ENCODE measurements at places on chromosomes 5 and 9.
A peak's percentile ranks its signal among the peaks of the same experiment; 100 is the strongest.

DNA sequence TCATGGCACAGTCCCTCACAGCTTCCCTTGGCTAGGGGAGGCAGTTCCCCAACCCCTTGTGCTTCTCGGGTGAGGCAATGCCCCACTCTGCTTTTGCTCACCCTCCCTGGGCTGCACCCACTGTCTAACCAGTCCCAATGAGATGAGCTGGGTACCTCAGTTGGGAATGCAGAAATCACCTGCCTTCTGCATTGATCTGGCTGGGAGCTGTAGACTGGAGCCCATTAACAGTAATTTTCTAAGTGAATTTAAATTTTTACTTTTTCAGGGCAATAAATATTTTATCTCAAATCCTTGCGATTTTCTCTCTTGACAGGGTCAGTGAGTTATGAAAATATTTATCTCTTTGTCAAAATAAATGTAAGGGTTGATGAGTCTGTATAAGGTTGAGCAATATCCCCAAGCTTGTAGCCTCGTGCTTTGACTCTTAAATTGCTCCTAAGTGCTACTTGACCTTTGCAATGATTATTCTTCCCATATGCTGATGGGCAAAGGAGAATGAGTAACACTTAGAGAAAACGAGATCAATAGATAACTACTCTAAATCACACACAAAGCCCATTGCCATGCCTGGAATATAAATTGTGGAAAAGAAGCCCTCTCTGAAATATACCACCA is 82.1 kb upstream of the MOCS2 start:
- no peak for DNase-seq

DNA sequence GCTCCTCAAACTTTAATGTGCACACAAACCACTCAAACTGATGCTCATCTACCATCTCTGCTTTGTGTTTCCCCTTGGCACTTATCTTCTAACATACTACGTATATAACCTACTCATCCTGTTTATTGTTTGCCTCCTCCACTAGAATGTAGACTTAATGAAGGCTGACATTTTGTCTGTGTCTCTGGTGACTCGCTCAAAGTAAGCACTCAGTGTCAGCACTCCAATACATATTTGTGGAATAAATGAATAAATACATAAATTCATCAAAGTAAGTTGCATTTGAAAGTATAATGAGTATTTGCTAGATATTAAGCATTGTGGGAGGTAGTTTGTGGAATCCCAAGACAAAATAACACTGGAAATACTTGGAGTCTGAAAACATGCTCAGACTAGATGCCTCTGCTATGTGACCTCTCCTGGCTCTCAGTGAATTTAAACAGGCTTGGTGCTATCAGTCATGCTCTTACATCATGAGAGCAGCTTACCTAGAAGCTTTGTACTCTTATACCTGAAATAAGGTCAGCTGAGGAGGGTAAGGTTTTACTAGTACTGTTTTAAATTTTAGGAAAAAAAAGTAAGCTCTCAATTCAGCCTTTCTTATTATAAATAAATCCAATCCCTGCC is 37.0 kb upstream of the RANBP6 start:
- DNase-seq = no peak

GRCh38 chr9:2465921-2466460 is 155.6 kb upstream of the VLDLR start:
- no peak for DNase-seq

DNA sequence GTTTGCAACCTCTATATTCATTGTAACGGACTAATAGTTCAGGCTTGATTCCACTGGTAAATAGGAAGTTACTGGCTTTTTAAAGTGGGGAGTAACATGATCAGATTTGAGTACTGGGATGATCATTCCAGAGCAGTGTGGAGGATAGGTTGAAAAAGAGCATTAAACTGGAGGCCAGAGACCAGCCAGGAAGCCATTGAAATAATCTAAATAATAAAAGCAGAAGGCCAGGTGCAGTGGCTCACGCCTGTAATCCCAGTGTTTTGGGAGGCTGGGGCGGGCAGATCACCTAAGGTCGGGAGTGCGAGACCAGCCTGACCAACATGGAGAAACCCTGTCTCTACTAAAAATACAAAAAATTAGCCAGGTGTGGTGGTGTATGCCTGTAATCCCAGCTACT is 56.0 kb upstream of the MSX2 start:
- no peak for DNase-seq

- DNase-seq = no peak
Observed at GRCh38 chr9:2473681-2474080, 147.9 kb upstream of the VLDLR start.

DNA sequence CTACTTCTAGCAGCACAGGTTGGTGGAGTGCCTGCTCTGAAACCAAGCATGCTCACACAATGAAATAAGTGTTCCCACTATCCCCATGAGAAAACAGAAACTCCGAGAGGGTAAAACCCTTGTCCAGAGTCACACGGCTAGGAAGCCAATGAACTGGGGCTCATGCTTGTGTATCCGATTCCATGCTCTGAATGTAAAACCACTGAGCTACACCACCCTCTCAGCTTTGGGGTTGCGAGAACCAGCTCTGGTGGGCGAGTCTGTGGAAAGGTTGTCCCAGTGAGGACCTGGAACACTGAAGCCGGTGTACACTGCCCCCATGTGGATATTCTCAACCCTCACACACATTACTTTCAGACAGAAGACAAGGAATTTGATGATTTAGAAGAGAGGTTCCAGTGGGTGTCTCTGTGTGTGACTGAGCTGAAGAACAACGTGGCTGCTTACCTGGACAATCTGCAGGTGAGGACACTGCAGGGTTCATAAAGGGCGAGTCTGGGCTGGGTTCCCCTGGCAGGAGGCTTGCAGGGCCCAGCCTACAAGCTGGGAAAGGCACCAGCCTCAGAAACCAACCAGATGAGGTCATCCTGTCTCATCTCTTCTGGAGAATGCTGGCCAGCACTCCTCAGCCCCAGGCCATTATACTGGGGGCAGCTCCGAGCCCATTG is 37.4 kb downstream of the ARHGEF37 start:
- peak; percentile 84 for DNase-seq

DNA sequence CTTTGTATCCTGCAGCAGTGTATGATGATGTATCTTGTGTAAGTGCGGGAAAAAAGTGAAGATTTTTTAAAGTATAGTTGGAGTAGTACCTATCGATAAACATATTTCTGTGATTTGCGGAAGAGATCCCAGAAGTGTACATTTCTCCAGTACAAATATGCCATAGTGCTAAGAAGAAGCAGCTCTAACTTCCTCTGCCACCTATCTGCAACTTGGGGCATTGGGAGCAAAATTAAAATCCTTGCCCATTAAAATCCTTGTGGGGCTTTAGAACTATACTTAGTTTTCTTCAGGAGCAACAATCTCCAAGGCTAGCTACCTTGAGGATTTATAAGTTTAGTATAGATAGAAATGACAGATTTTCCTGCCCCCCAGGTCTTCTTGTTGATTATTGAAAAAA is 123.7 kb downstream of the VCAN start:
- no peak for DNase-seq

DNA sequence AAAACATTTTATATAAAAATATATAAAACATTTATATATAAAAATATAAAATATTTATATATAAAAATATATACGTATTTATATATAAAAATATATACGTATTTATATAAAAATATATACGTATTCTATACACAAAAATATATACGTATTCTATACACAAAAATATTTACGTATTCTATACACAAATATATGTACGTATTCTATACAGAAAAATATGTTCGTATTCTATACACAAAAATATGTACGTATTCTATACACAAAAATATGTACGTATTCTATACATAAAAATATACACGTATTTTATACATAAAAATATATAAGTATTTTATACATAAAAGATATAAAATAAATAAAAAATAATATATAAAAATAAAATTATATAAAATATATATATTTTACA is 323.6 kb downstream of the HCN1 start:
- no peak for DNase-seq

DNA sequence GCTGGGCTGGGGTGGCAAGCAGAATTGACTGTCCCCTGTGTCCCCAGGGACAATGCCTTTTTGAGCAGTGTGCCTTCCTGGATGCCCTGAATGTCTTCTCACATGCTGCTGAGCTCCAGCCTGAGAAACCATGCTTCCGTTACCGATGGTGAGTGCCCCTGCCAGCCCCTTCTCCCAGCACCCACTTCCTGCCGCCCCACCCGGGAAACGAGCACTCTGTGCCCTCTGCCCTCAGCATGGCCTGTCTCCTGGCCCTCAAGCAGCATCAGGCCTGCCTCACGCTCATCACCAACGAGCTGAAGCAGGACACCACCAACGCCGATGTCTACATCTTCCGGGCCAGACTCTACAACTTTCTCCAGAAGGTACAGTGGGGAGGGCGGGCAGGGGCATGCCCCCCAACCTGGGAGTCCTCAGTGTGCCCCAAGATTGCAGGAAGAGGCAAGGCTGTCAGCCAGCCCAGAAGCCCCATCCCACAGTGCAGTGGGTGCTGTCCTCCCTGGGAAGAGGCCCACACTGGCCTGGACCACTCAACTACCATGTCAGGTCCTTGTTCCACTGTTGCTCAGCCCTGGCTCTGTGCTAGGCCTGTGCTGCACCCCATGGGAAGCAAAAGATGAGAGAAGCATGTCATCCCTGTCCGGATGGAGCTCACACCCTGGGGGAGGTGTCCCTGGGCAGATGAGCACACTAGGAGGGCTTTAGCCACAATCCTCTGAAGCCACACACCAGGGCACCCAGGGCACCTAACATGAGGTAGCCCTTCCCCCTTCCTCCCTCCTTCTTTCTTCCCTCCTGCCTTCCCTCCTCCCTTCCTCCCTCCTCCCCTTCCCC is 4.4 kb downstream of the TTC16 start:
- DNase-seq = no peak

DNA sequence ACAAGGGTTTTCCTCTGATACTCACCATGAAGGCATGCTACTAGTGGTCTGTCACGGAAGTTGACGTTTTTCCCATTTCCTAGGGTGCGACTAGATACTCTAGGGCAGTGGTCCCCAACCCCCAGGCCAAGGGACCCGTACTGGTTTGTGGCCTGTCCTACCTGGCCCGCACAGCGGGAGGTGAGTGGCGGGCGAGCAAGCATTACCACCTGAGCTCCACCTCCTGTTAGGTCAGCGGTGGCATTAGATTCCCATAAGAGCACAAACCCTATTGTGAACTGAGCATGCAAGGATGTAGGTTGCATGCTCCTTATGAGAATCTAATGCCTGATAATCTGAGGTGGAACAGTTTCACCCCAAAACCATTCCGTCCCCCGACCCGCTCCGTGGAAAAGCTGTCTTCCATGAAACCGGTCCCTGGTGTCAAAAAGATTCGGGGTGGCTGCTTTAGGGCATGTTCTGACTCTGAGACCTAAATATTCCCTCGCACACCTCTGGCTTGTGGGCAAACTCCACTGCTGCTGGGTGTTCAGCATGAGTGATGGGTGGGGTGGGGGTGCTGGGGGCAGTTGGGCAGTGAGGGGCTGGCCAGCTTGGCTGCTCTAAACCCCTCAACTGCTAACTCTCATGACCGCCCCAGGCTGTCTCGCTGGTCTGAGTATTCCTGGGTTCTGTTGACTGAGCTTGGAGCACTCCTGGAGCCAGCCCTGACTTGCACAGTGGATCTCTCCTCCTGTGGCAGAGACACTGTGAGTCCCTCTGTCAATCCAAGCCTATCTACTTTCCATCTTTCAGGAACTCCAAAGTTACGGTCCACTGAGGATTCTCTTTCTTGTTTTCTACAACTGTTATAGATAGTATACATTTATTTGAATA is 78.3 kb upstream of the NEK6 start:
- DNase-seq = no peak

DNA sequence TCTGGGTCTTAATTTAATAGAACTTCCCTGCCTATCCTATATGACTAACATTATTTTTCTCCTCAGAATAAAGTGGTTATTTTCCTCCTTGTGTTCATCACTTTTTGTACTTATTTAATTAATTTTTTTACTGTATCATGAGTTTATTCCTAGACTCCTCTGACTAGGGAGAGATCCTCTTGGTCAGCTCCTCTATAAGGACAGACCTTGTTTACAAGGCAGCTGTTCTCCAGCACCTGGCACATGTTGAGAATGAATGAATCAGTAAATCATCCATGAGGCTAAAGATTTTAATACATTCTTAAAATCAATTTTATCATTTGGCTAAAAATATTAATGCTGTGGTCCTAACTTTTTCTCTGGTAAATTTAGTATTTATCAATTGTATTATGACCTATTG is 139.8 kb downstream of the NUDT12 start:
- DNase-seq = no peak

DNA sequence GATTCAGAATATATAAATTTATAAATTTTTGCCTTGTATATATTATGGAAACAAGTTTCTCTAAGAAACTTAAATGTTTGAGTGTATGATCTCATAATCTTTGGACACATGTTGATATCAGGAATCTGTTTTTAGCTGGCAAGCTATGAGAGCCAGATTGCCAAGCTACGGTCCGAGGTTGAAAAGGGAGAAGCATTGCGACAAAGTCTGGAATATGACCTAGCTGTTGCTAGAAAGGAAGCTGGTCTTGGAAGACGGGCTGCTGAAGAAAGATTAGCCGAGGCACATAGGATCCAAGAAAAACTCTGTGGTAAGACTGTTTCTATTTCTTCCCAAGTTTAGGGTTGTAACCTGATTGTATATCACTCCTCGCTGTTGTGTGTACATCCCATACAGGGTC is 25.9 kb downstream of the CCDC171 start:
- DNase-seq = no peak

GRCh38 chr5:68368311-68369022 is 152.9 kb downstream of the PIK3R1 start:
- DNase-seq = no peak

DNA sequence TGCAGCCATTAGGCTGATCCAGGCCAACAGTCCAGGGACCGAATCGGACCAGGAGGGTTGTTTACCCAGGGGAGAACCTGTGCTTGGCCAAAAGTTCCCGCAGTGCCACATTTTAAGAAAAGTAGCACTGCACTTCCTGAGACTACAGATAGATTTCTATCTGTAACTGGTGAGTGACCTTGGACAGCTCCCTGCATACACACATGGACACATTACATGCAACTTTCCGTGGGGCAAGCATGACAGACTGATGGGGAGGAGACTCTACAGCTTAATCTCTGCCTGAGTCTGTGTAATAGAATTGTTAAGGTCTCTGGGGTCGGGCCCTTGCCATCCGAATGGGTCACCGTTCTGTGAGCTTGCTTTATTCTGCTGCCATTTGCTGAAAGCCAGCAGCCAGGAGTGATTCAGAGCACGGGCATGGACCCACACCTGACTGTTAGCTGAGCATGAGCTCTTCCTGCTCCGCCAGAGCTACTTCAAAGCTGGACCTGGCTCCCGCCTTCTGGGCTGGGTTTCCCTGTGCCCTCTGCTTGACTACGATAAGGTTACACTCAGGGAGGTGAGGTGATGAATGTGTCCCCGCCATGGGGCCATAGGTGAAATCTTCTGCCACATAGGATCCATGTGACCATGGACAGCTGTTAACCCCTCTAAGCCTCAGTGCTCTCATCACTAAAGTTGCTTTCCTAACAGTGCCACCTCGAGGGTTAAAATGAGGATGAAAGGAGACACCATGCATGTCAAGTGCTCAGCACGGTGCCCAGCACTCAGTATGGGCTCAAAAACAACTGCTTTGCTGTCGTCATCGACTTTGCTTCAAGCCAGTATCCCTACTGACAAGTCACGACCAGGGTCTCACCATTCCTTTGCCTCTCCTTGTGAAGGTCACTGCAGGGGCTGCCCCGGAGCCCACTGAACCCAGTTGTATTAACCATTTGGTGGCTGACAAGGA is 200.0 kb downstream of the MELK start:
- DNase-seq = no peak

GRCh38 chr9:133031496-133031911 is 707 bp downstream of the GTF3C5 start:
- DNase-seq = no peak

GRCh38 chr5:116456036-116456435 is 118.6 kb downstream of the SEMA6A start:
- no peak for DNase-seq

All from AG20443 (cell line).